ENCODE measurements at places on chromosomes 5 and 9.
A peak's percentile ranks its signal among the peaks of the same experiment; 100 is the strongest.

DNA sequence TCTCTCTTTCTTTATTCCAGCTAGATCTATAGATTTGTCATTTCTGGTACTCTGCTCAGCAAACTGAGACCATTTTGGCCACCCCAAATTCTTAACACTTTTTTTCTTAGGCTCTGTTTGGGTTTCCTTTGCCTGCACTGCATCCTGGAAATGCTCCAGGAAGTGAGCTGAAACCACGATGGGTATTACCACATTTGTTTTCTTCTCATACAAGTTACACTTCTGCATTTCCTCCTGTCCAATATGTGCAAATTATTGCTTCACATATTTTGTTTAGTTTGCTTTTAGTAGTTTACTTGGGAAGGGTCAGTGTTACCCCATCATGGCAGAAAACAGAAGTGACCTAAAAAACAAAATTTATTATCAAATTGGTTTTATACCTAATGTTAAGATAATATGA, 498.6 kb upstream of the GRIN3A start:
- no peak overlapping the region for H3K27ac ChIP-seq
- no peak for DNase-seq
- no peaks in the 10 kb centered on the region for H3K36me3 ChIP-seq
- no peak overlapping the region for H3K4me3 ChIP-seq
- no peaks in the 10 kb centered on the region for H3K4me1 ChIP-seq

DNA sequence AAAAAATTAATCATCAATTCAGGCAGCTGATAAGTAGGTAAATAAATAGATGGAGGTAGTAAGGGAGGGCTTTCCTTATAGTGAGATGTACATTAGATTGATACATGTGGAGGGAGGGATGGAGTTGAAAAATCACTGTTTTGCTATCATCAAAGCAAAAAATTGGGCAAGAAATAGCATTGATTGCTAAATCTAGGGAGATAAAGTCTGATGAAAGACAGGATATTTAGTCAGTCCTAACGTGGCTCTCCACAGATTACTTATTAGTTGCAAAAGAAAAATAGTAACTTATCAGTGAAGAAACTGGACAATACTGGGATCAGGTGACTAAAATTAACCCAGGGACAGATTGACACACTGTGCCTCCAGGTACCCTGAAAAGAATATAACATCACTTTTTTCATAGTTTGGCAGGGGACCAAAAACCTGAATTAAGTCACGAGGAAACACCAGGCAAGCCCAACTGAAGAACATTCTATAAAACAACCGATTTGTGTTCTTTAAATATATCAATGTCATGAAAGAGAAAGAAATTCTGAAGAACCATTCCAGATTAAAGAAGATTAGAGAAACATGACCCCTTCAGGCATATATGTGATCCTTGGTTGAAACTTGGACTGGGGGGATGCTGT, 27.1 kb upstream of the GOLPH3 start:
- H3K36me3 ChIP-seq: no peaks in the 10 kb centered on the region
- no peaks in the 10 kb centered on the region for H3K4me1 ChIP-seq
- no peak overlapping the region for H3K4me3 ChIP-seq
- no peak for DNase-seq
- H3K27me3 ChIP-seq: no peaks in the 10 kb centered on the region
- H3K27ac ChIP-seq: no peak overlapping the region

- H3K27me3 ChIP-seq: no peaks in the 10 kb centered on the region
- H3K4me3 ChIP-seq: no peak overlapping the region
- no peaks in the 10 kb centered on the region for H3K4me1 ChIP-seq
- no peaks in the 10 kb centered on the region for H3K36me3 ChIP-seq
Observed at GRCh38 chr9:16996901-16997491, 126.5 kb upstream of the BNC2 start.

DNA sequence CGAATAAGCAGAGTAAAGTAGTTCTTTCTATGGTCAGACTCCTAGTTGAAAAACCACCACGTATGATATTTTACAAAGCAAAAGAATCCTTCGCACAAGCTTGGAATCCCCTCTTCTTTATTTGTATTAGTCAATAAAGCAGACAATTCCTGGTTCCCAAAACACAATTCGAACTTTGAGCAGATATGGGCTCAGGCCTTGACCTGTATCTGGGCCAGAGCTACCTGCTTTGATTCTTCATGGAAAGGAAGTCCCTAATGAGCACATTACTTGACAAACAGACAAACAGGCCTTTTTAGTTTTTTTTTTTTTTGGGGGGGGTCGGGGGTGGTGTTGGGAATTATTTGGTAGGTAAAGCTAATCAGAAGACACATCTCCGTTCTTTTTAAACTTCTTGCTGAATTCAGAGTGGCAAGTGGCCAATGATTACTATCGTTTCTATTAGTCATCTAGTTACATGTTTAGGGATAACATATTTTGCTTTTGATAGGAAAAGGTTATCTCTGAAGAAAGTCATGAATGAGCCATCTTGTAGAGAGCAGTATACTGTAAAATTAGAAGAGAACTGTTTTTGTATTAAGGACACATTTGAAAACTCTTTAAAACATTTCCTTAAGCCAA, 116.6 kb upstream of the HMHB1 start:
- no peaks in the 10 kb centered on the region for H3K4me1 ChIP-seq
- no peaks in the 10 kb centered on the region for H3K36me3 ChIP-seq
- no peak overlapping the region for H3K4me3 ChIP-seq
- no peak overlapping the region for H3K27ac ChIP-seq

DNA sequence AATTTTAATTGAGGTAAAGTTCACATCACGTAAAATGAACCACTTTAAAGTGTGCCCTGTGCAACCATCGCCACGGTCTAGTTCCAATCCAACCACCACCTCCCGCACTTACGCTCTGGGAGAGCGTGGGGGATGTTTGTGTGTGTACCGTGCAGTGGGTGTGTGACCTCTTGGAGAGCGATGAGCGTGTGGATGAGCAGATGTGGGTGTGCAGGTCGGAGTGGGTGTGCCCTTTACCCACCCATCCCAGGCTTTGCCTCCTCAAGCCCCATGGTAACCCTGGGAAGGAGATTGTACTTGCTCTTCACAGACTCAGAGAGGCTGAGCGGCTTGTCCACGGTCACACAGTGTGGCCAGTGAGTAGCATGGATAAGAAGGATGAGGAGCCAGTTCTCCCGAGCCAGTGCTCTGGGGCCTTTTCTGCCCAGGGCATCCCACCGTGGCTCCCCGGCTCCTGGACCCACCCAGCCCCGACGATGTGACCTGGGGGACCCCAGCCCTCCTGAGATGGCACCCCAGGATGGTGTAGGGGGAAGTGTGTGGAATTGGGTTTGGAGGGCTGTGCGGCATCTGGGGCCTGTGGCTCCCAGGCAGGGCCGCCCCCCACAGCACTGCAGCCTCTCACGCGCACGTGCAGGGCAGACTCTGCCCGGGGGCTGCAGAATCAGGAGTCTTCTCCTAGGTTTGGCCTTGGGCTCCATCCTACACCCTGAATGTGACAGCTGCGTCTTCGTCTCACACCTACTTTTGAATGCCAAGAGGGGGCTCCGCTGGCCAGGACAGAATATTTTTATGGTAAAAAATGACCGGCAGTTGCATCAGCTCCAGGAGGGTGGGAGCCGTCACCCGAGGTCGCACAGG, 13.6 kb downstream of the LHX3 start:
- peaks cover 89% of the 10 kb centered on the region for H3K27me3 ChIP-seq
- no peaks in the 10 kb centered on the region for H3K4me1 ChIP-seq
- no peak overlapping the region for H3K4me3 ChIP-seq
- no peak overlapping the region for H3K27ac ChIP-seq
- no peak for DNase-seq

DNA sequence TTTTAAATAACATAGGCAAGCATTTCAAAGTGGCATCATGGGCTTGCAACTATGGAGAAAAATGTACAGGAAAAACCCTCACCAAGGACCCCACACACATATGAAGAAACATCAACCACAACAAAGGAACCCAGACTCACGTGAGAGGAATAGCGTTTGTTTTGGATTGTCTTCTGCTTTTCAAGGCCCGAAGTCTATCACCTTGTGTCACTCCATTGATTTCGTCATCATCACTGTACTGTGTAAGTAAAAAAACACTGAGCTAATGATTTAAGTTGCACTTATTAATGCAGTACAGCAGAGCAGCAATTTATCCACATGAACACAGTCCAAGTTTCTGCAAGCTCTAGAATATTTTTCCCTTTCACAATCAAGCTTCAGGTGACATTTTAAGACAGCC, 72.4 kb downstream of the HABP4 start:
- H3K4me1 ChIP-seq: no peaks in the 10 kb centered on the region
- no peak for DNase-seq
- H3K36me3 ChIP-seq: no peaks in the 10 kb centered on the region
- H3K27me3 ChIP-seq: no peaks in the 10 kb centered on the region
- H3K4me3 ChIP-seq: no peak overlapping the region
- H3K27ac ChIP-seq: no peak overlapping the region

- H3K27me3 ChIP-seq: no peaks in the 10 kb centered on the region
- H3K36me3 ChIP-seq: peaks cover 4% of the 10 kb centered on the region
- no peak overlapping the region for H3K4me3 ChIP-seq
- peaks cover 19% of the 10 kb centered on the region for H3K4me1 ChIP-seq
- no peak for DNase-seq
Observed at GRCh38 chr9:136401173-136401922, 1.4 kb upstream of the SNAPC4 start.

DNA sequence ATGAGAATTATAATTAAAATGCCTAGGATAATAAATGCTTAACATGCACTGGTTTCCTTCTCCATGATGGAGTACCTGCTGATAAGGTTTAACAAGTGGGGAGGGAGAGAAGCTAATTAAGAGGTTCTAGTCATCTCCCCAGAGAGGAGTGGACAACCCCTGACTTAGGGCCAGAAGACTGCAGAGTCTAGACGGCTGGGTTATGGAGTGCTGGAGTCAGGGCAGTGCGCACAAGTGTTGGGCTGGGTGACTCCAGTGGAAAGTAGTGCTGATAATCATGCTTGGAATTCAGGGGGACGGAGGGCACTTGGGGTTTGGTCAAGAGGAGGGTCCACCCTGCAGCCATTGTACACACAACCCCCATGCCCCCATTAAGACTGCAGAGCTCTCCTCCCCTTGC, 32.8 kb upstream of the TGFBI start:
- peaks cover 15% of the 10 kb centered on the region for H3K27me3 ChIP-seq
- H3K27ac ChIP-seq: no peak overlapping the region
- no peak overlapping the region for H3K4me3 ChIP-seq
- no peaks in the 10 kb centered on the region for H3K36me3 ChIP-seq
- DNase-seq: no peak

- no peaks in the 10 kb centered on the region for H3K36me3 ChIP-seq
- H3K4me1 ChIP-seq: peaks cover 10% of the 10 kb centered on the region
- no peak overlapping the region for H3K4me3 ChIP-seq
- peak; percentile 7 for DNase-seq
- H3K27me3 ChIP-seq: no peaks in the 10 kb centered on the region
- H3K27ac ChIP-seq: no peak overlapping the region
Observed at GRCh38 chr5:68315679-68316271, 100.2 kb downstream of the PIK3R1 start.

- no peak overlapping the region for H3K4me3 ChIP-seq
- H3K4me1 ChIP-seq: no peaks in the 10 kb centered on the region
- H3K27me3 ChIP-seq: peaks cover 8% of the 10 kb centered on the region
- no peak for DNase-seq
Observed at GRCh38 chr5:147504011-147504410, 5.9 kb downstream of the DPYSL3 start.

- H3K36me3 ChIP-seq: no peaks in the 10 kb centered on the region
- H3K4me1 ChIP-seq: no peaks in the 10 kb centered on the region
- DNase-seq: no peak
- H3K4me3 ChIP-seq: no peak overlapping the region
- no peaks in the 10 kb centered on the region for H3K27me3 ChIP-seq
Observed at GRCh38 chr5:16160706-16161105, 18.9 kb downstream of the MARCHF11 start.

DNA sequence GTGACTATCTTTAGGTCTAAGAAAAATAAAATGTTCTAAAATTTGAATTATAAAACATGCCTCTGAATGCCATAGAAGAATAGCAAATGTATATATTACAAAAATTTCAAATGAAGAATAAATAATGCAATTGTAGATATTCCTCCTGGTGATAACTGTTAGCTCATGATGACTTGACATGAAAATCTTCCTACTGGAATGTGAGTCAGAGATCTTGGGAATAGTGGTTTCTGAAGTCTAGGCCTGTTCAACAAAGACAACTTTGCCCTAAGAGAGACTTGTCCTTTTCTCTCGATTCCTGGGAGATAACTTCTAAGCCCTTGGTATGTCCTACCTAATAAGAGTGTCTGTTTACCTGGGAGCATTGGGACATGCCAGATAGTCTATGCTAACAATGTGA, 746.3 kb upstream of the RIOK2 start:
- H3K36me3 ChIP-seq: no peaks in the 10 kb centered on the region
- no peak overlapping the region for H3K27ac ChIP-seq
- no peaks in the 10 kb centered on the region for H3K4me1 ChIP-seq
- H3K4me3 ChIP-seq: no peak overlapping the region
- H3K27me3 ChIP-seq: no peaks in the 10 kb centered on the region
